Forelimb muscle (tissue), 1 donor: ENCODE measurements at places on chromosomes 6 and 20.

GRCh38 chr6:16305788-16306187 lies 67.4 kb downstream of the GMPR start:
- DNase-seq = no peak

DNA sequence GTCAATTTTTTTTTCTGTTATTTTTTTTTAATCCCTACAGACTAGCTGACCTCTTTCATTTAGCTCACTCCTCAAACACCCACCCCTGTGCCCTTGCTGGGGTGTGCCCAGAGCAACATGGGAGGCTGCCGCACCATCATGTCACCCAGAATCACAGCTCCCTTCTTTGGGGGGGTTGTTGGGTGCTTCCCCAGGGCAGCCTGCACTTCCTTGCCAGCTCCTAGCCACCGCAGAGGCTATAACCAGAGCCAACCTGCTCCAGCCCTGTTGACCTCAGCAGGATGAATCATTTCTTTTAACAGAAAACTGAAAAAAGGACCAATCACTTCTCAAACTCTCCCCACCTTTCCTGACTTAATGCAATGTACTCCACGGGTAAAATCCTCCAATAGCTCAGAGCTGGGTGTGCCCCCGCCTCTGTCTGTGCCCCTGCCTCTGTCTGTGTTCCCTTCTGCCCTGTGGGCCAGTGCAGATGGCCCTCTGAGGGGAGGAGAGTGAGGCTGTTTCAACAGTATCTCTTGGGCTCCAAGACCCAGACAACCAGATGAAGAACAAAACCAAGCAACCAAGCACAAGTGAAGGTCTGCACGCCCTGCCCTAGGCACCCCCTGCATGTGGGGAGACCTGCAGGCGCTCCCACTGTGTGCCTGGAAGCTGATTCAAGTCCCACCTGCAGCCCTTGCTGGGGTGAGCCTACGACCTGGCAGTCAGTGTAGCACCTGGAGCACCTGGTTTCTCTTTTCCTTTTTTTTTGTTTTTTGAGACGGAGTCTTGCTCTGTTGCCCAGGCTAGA lies 67.7 kb downstream of the PYGB start:
- no peak for DNase-seq

GRCh38 chr20:10125757-10126156 lies 91.0 kb downstream of the ANKEF1 start:
- no peak for DNase-seq

DNA sequence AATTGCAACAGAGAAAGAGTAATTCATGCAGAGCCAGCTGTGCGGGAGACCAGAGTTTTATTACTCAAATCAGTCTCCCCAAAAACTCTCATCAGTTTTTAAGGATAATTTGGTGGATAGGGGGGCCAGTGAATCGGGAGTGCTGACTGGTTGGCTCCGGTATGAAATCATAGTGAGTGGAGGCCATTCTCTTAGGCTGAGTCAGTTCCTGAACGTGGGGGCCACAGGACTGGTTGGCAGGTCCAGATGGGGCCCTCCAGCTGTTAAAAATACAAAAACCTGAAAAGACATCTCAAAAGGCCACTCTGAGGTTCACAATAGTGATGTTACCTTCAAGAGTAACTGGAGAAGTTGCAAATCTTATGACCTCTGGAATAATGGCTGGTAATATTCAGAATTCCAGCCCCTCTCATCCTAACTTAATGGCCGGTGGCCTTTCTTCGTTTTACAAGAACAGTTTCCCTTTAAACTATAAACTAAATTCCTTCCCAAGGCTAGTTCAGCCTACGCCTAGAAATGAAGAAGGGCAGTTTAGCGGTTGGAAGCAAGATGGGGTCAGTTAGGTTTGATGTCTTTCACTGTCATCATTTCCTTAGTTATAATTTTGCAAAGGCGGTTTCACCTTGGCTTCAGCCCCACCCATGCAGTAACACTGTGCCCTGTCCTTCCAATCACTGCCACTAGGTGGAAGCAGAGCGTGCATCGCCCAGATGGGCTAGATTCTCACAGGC lies 6.8 kb upstream of the MICA start:
- no peak for DNase-seq

- DNase-seq = no peak
These were observed 1.7 kb downstream of the C20orf204 start for GRCh38 chr20:64037498-64038213.

- no peak for DNase-seq
These were observed 10.0 kb downstream of the CITED2 start for GRCh38 chr6:139364302-139364981.
